Sigmoid colon (tissue), 7 donors: ENCODE measurements at places on chromosomes 16 and 17.

DNA sequence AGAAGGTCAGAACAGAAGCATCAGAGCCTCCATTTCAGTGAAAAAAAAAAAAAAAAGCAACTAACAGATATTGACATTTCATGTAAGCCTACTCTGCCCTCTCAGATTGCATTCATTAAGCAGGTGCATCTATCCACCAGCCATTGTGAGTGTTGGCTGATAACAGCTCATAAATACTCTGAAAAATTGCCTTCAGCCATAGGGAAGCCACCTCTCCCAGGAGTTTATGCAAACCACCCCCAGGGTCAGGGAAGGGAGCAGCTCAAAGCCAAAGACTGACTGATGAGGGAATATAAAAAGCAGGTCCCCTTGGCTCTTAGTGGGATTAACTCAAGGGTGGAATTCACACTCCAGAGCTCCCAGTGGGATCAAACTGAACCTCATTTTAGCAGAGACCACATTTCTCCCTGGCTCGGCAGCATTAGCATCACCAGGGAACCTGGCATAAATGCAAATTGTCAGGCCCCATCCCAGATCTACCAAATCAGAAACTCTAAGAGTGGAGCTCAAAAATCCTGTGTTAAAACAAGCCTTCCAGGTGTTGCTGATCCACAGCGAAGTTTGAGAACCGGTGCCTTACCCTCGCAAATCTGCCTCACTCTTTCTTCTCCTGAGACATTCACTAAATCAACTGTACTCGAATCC is 14.2 kb downstream of the APOH start:
- no peak for DNase-seq

DNA sequence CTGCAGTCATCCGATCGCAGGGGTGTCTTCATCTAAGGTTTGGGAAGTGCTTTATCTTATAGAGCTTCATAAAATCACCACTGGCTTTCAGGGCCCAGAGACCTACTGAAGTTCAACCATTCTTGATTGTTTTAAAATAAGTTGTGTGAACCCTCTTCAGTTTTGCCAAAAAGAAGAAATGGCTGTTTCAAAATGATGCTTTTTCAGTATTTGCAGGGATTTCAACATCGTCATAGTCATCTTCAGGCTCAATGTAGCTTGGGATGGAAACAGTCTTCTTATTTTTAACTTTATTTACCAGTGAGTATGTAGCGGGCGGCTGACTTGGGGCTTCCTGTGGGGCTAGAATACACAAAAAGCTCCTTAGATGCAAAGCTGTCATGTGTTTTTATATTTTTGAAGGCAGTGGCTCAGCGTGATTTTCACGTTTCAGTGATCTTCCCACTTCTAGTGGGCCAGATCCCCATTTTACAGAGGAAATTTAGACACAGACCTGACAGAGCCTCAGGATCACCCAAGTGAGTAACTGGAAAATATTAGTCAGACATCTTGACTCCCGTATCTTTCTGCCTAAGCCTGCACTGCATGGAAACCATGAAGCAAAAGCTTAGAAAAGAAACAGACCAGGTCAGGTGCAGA is 19.1 kb upstream of the ZNF594 start:
- no peak for DNase-seq

DNA sequence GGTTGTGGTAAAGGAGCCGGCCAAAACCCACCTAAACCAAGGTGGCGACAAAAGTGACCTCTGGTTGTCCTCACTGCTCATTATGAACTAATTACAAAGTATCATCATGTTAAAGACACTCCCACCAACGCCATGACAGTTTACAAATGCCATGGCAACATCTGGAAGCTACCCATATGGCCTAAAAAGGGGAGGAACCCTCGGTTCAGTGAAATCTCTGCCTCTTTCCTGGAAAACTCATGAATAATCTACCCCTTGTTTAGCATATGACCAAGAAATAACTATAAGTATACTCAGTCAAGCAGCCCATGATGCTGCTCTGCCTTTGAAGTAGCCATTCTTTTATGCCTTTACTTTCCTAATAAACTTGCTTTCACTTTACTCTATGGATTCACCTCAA is 72.2 kb downstream of the CYLD start:
- no peak for DNase-seq

GRCh38 chr17:65389949-65390348 is 171.5 kb downstream of the AXIN2 start:
- DNase-seq: no peak

DNA sequence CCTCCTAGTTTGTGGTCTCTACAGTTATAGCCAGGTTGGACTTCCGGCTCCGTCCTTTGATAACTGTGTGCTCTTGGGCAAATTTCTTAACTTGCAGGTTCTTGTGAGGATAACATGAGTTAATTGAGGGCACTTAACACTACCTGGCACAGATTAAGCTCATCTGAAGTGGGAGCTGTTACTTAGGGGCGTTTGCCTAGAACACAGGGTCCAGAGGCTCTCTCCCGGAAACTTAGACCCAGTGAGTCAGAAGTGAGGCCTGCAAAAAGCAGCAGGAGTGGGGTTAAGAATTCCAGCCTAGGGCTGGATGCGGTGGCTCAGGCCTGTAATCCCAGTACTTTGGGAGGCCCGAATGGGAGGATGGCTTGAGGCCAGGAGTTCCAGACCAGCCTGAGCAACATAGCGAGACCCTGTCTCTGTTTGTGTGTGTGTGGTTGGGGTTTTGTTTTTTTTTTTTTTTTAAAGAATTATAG is 1.4 kb downstream of the MVP start:
- DNase-seq: no peak

DNA sequence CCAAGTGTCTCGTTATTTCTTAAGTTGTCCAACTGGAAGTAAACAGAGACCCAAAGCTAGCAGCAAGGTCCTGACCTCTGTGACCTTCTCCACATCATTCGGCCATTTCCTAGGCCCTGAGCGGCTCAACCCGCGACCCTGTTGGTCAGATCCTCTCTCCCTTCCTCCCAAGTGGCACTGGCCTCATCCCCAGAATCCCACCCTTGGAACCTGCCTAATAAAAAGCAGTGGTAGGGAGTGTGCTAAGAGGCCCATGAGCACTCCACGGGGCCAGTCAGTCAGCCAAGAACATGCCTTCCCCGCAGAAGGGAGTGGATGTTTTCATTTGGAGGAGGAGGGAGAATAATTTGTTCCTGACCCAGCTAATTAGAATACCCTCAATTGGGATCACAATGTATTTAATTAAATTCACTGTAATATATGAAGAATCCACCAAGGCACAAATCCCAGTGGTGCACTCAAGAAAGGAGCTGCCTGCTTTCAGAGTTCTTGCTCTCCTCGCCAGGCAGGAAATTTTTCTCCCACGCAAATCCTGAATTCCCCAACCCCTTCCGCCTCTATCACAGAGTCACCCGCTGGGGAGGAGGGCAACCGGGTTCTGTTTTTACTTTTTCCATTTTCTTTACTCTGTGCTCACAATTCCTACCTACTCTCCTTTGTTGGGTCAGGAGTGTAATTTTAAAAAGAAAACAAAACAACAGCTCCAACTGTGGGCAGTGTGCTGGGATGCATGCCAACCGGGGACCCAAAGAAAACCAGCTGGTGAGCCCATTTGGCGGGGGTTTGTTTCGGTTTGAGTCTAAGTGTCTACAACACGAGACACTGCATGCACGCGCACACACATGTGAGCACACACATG is 153.4 kb downstream of the ZFHX3 start:
- DNase-seq: peak; percentile 52

GRCh38 chr17:74485841-74486240 is 19.4 kb downstream of the CD300A start:
- DNase-seq: no peak

DNA sequence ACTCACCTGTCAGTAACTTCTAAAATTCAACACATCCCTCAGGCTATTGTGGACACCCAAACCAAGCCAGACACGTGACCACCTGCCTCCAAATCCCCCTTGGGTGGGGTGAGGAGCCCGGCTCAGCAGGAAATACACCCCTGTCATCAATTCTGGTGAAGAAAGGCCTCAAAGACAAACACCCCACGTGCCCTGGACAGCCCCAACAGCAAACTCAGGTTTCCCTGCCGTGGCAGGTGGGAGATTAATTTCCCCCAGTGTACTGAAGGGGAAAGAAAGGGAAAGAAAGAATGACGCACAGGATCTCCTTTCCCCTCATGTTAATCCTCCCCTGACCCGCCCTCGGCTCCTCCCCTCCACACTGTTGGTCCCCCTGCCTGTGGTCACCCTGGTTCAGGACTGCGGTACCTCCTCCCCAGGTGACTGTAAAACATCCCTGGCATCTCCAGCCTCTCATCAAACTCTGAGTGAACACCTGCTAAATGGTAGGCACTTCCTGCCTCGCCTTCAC is 98.3 kb downstream of the ZNF423 start:
- no peak for DNase-seq

DNA sequence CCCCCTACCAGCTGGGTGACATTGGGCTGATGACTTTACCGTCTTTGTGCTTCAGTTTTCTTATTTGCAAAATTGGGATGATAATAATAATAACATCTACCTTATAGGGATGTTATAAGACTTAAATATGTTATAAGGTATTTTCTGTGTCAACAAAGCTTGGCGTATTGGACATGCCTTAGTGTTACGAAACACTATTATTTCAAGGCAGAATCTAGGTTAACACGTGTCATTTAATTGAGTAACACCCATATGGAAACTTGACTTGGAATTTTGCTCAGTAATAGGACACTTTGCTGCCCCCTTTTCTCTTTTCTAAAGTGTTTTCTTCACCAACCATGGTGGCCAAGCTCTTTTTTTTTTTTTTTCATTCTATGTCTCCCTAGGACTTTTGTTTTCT is 294.2 kb upstream of the SALL1 start:
- DNase-seq: no peak

DNA sequence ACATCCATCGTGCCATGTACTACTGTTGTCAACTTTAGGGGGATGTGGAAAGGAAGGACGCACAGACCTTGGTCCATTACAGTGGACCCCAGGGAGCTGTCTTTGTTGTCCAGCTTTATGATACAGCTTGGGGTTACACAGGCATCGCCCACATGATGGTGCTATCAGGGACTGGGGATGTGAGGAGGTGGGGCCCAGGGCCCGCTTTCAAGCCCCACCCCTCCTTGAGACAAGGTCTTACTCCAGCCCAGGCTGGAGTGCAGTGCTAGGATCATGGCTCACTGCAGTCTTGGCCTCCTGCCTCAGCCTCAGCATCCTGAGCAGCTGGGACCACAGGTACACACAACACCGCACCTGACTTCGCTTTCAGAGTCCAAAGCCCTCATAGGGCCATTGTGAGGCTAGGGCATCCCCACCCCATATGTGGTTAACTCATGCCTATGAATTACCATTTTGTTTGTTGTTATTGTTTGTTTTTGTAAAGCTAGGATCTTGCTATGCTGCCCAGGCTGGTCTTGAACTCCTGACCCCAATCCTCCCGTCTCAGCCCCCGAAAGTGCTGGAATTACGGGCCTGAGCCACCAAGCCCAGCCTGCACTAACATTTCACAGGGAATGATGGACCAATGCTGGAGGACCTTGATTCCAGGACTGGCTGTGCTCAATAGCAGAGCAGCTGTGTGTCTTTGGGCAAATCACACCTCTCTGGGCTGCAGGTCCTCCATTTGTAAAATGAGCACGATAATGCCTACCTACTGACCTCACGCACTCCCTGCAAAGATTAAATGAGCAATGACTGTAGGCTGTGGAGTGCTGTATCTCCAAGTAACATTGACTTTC is 17.2 kb downstream of the ST3GAL2 start:
- no peak for DNase-seq

DNA sequence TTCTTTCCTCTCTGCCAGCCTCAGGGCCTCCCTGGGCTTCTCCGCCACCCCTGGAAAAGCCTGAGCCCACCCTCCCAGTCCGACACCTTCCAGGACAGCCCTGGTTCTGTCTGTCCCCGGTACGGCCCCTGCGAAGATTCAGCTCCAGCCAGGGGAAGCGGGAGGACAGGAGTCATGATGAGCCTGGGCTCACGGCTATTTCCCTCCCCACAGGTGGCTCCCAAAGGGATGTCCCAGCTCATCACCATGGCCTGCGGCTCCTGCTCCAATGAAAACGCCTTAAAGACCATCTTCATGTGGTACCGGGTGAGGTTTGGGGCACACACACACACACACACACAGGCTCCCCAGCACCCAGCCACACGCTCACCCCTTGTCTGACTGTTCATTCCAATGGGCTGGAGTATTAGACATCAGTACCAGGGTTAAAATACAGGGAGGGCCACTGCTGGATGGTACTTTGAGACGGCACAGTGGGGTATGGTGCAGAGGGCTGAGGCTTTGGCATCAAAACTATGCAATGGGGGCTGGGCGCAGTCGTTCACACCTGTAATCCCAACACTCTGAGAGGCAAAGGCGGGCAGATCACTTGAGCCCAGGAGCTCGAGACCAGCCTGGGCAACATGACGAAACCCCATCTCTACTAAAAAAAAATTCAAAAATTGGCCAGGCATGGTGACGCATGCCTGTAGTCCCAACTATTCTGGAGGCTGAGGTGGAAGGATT is 32.8 kb downstream of the TMEM186 start:
- no peak for DNase-seq
